ENCODE measurements at places on chromosomes 4 and X. TPM values are rescaled to one million over a fixed set of nuclear protein-coding genes. Genes with fewer than 3 reads are reported as not detected.
A peak's percentile ranks its signal among the peaks of the same experiment; 100 is the strongest.

Gene CTAG1A
- total RNA-seq: not detected

Gene IQSEC2
- total RNA-seq: 3.9 TPM

Gene MAGEE1
- total RNA-seq: 0.56 TPM

Gene BEX5
- not detected for total RNA-seq

Gene GNPDA2
- 23.1 TPM for total RNA-seq

Gene XPNPEP2
- total RNA-seq: not detected

Gene HPRT1
- 15.6 TPM for total RNA-seq

Gene SMIM43
- 1.4 TPM for total RNA-seq

Gene NDUFB11
- 17.0 TPM for total RNA-seq

Gene GPR82
- total RNA-seq: not detected

Gene CXorf49B
- not detected for total RNA-seq

- peak overlapping the region; percentile 65 for H3K27ac ChIP-seq
- no peaks in the 10 kb centered on the region for H3K27me3 ChIP-seq
- H3K4me1 ChIP-seq: peaks cover 23% of the 10 kb centered on the region
- no peak overlapping the region for H3K4me3 ChIP-seq
- no peaks in the 10 kb centered on the region for H3K36me3 ChIP-seq
- peak; percentile 74 for DNase-seq
These were observed 158.7 kb downstream of the SPRY1 start for GRCh38 chr4:123555233-123555806.

DNA sequence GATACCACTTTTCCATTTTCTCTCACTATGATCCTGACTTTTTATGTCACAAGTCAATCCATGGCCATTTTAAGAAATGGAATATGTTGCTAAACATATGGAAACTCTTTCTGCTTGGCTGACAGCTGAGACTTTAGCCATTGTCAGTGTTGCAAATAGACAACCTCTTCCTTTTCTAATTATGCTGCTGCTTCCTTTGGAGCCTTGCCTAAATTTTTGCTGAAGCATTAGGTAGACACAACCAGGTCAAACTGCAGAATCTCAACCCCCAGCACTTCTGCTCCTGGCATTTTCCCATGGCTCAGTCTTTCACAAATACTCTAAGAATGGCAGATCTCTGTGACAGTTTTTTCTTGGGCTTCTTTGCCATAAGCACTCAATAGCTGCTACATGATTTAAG lies 543.3 kb downstream of the GRID2 start:
- H3K4me1 ChIP-seq: no peaks in the 10 kb centered on the region
- no peak overlapping the region for H3K4me3 ChIP-seq
- no peak overlapping the region for H3K27ac ChIP-seq
- no peaks in the 10 kb centered on the region for H3K36me3 ChIP-seq
- no peak for DNase-seq

DNA sequence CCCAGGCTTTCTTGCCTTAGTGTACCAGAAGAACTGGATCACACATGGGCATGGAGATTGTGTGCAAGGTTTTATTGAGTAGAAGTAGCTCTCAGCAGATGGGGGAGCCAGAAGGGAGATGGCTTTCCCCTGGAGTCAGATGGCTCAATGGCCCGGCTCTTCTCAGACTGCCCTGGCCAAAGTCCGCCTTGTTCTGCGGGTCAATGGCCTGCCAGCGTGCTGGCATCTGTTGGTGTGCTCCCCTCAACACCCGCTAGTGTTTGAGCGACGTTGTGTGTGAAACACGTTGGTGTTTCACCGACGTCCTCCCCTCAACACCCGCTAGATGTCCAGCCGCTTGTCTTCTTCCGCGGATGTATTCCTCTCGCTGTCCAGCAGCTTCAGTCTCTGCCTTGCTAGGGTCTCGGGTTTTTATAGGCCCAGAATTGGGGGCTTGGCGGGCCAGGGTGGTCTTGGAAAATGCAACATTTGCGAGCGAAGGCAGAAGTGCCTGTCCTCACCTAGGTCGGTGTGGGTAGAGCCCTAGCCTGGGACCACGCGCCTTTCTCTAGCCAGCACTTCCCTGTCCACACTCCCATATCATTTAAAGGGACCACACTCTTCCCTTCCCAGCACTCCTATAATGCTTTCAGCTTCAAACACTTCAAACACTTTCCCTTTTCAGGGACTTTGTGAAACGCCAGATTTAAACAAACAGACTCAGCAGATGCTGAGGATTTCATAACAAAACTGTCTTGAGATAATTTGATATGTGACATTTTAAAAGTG lies 21.1 kb upstream of the PRKG2 start:
- no peak overlapping the region for H3K4me3 ChIP-seq
- no peaks in the 10 kb centered on the region for H3K36me3 ChIP-seq
- H3K4me1 ChIP-seq: peaks cover 2% of the 10 kb centered on the region
- DNase-seq: no peak
- peaks cover 2% of the 10 kb centered on the region for H3K27me3 ChIP-seq
- no peak overlapping the region for H3K27ac ChIP-seq

DNA sequence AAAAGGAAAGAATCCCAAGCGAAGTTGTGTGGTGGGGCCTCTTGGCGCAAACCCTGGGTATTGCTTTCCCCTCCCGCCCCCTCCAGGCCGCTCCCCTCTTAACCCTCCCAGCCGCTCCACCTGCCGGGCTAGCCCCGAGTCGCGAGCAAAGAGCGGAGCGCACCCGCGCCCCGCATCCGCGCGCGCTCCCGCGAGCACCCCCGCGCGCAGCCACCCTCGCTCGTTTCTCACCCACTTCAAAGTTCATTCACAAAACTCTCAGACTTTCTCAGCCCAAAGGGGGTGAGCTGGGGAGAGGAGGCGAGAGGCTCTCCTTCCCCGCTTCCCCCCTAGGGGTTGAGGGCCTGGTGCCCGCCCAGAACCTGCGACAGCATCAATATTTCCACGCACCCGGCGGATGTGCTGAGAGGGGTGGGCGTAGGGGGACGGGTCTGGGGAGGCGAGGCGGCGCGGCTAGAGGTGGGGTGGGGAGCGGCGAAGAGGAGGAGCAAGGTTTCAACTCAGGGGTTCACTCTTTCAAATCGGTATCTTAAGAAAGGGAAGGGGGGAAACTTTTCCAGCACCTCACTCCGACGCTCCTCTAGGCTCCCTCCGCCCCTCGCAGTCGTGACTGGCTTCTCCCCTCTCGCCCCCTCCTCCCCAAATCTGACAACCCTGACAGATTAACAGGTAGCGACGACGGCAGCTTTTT lies 1.8 kb downstream of the MAML3 start:
- H3K27ac ChIP-seq: peak overlapping the region; percentile 95
- H3K4me3 ChIP-seq: peak overlapping the region; percentile 90
- no peak for DNase-seq
- H3K4me1 ChIP-seq: no peaks in the 10 kb centered on the region

DNA sequence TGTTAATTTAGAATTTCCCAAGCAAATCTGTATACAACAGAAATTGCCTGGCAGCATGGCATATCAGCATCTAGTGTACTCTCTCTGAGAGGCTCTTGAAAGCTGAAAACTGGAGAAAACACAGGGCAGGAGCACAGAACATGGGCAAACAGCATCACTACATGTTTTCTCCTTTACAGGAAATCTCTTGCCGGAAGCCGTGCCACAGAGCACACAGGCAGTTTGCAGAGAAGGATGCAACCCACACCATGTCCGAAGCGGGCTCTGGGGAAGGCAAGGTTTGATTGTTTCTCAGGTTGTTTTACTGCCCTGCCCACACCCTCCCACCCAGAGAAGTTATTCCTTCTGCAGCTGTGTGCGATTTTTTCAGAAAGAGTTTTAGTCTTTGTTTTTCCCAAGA lies 41.1 kb upstream of the FAM9C start:
- no peaks in the 10 kb centered on the region for H3K36me3 ChIP-seq
- no peak overlapping the region for H3K27ac ChIP-seq
- DNase-seq: no peak
- H3K27me3 ChIP-seq: no peaks in the 10 kb centered on the region
- H3K4me3 ChIP-seq: no peak overlapping the region
- H3K4me1 ChIP-seq: peaks cover 4% of the 10 kb centered on the region

DNA sequence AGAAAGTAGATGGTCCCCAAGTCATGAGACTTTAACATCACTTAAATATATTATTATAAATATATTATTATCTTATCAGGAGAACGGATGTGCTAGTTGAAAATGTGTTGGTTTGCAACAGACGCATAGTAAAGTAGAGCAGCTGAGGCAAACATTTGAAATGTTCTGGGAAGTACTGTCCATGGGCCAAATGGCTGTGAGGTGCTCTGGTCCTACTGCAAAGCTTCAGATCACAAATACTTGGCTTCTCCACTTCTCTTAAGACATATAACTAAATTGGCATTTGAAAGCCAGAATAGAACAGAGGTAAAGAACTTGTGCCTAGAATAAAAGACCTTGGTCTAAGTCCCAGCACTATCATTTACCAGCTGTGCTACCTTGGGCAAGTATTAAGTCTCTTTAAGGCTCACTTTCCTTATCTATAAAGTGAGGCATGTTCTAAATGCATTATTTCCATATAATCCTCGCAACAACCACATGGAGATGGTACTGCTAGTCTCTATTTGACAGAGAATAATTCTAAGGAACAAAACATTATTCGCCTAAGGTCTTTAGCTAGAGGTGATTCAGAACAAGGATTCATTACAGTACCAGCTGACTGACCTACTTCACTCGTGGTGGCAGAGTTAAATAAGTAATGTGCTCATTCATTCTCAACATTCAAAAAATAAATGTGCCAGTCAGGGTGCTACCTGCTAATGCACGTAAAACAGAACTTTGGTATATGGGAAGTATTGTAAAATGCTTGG lies 297.1 kb downstream of the PPP3CA start:
- DNase-seq: no peak
- no peaks in the 10 kb centered on the region for H3K27me3 ChIP-seq
- H3K4me1 ChIP-seq: no peaks in the 10 kb centered on the region
- H3K27ac ChIP-seq: no peak overlapping the region

DNA sequence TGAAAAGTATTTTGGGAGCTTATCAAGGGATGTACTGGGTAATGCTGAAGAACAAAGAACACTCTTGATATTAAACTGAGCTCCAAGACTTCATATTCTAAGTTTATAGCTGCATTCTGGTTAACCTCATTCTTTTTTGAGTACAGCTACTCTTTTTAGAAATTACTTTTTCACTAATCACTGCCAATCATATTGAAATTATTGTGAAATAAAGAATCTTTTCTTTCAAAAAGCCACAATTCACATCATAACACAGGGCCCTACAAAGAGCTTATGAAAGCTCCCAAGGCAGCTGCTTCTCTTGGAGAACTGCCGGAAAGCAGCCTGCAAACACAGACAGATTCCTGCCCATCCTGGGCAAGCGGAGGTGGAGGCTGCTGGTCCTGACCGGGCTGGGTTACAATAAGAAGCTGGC lies 121.4 kb downstream of the RNF150 start:
- H3K36me3 ChIP-seq: no peaks in the 10 kb centered on the region
- H3K4me3 ChIP-seq: no peak overlapping the region
- no peak for DNase-seq

- peaks cover 4% of the 10 kb centered on the region for H3K27me3 ChIP-seq
- H3K36me3 ChIP-seq: peaks cover 5% of the 10 kb centered on the region
- DNase-seq: no peak
- H3K4me1 ChIP-seq: no peaks in the 10 kb centered on the region
These were observed 69.7 kb downstream of the SRPX start for GRCh38 chrX:38150993-38151392.

- H3K27me3 ChIP-seq: no peaks in the 10 kb centered on the region
- DNase-seq: peak; percentile 98
- H3K36me3 ChIP-seq: no peaks in the 10 kb centered on the region
- no peak overlapping the region for H3K4me3 ChIP-seq
These were observed 41.8 kb downstream of the FNIP2 start for GRCh38 chr4:158810487-158811215.

GRCh38 chr4:27288496-27288895 lies 427.9 kb downstream of the STIM2 start:
- no peak overlapping the region for H3K4me3 ChIP-seq
- no peaks in the 10 kb centered on the region for H3K4me1 ChIP-seq
- H3K36me3 ChIP-seq: no peaks in the 10 kb centered on the region
- H3K27ac ChIP-seq: no peak overlapping the region
- H3K27me3 ChIP-seq: no peaks in the 10 kb centered on the region
- DNase-seq: no peak

- no peaks in the 10 kb centered on the region for H3K36me3 ChIP-seq
- no peak overlapping the region for H3K27ac ChIP-seq
- H3K27me3 ChIP-seq: peaks cover 8% of the 10 kb centered on the region
- DNase-seq: peak; percentile 55
- no peak overlapping the region for H3K4me3 ChIP-seq
- no peaks in the 10 kb centered on the region for H3K4me1 ChIP-seq
These were observed 132.4 kb downstream of the CORIN start for GRCh38 chr4:47705326-47705981.

DNA sequence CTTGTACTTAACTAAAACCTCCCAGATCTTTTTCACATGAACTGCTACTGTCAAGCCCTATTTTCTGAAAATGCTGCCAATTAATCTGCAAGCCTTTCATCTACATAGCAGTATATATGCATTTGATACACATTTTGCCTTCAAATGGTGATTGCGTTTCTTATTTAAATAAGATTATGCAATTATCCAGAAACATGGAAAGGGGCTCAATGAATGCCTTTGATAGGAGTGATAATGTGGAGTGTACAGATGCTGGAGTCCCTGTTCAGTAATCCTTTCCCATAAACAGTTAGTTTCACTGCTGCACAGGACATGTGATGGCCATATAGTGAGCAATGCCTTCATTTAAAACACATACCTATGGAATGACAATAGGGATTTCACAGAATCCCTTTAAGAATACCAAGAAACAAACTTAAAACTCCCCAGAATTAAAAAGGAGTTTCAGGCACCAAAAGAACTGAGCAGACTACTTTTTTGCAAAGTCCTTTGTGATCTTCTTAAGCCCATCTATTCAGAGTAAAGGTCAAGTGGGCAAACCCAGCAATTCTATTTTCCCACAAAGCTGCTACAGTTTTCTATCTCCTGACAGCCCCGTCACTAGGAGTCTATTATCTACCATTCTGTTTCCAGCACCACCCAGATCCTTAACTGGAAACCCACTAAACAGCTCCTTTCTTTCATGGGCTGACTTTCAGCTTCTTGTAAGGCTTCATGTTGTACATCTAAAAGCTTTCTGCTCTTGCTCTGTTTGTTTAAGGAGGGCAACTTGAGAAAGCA lies 120.3 kb downstream of the UNC5C start:
- H3K4me1 ChIP-seq: no peaks in the 10 kb centered on the region
- DNase-seq: no peak
- H3K36me3 ChIP-seq: no peaks in the 10 kb centered on the region
- H3K27me3 ChIP-seq: no peaks in the 10 kb centered on the region

DNA sequence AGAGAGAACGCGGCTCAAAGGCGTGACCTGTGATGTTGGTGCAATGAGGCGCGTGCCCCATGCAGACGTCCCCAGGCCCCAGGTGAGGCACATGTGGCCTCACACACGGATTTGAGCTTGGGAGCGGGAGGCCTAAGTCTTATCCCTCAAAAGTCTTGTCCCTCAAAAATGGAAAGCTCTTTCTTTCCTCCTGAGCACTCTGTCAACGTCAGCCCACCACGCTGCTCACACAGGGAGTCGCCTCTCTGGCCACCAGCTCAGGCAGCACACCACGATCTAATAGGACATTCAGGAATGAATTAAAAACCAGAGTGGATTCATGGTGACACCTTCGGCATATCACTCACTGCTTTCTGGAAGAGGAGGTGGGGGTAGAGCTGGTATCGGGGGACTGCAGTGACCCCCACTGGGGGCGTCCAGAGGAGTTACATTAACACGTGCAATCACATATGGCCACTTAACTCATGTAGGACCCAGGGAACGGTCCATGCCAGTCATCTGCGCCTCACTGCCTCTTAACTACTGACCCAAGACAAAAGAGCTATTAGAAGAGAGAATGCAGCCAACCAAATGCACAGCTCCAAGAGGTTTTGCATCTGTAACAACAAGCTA lies 21.9 kb upstream of the CYP4V2 start:
- no peak for DNase-seq
- no peak overlapping the region for H3K4me3 ChIP-seq
- H3K36me3 ChIP-seq: no peaks in the 10 kb centered on the region
- H3K4me1 ChIP-seq: no peaks in the 10 kb centered on the region
